ENCODE measurements at places on chromosomes 11 and 22. TPM values are rescaled to one million over a fixed set of nuclear protein-coding genes. Genes with fewer than 3 reads are reported as not detected.

POGLUT3 gene
- 18.0 TPM for total RNA-seq

NAALAD2 gene
- 0.76 TPM for total RNA-seq

GRCh38 chr11:121930004-121930965 is 185.7 kb downstream of the BLID start:
- no peak for DNase-seq

GRCh38 chr22:22226448-22227187 is 18.0 kb upstream of the VPREB1 start:
- DNase-seq: no peak

DNA sequence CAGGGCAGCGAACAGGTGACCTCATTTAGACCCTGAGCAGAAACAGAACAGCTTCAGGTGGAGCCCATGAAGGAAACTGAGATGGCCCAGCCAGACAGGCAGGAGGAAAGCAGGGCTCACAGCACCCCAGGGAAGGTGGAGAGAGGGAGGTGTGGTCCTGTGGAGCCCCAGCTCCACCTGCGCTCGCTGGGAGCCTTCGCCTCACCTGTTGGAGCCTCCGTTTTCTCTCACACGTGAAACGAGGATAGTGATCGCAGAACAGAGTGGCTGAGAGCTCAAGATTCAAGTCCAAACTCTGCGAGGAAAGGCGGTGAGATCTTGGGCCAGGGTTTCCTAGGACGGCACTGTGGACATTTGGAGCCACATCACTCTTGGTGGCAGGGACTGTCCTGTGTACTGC is 8.6 kb upstream of the CERK start:
- DNase-seq: no peak

- peak; percentile 67 for DNase-seq
Observed at GRCh38 chr11:9663699-9664275, at the start of gene SWAP70. TSS of gene SWAP70 (plus strand) at chr11:9664077. CDS start at chr11:9664180, 103 bp downstream.

Measured in esophagus squamous epithelium (tissue), 5 donors.